ENCODE measurements at places on chromosomes 11 and 22. TPM values are rescaled to one million over a fixed set of nuclear protein-coding genes. Genes with fewer than 3 reads are reported as not detected.
A peak's percentile ranks its signal among the peaks of the same experiment; 100 is the strongest.

Gene ABTB2
- 3.7 TPM for total RNA-seq

Gene BCO2
- total RNA-seq = 72.6 TPM

DNA sequence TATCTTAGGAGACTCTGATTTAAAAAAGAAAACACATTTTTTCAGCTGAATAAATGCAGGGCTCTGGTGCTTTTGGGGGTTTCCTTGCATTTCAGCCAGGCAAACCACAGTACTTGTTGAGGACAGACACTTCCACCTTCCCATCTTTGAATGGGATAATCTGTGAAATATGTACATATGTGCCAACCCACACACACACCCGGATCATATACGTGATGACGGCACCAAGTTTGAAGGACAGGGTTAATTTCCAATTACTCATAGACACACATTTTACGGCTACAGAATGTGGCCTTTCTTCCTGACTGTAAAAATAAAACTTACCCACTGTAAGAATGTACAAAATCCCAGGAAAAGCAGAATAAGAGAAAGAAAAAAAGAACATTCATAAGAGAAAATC lies 104.4 kb downstream of the MPPED2 start:
- H3K4me3 ChIP-seq = no peak overlapping the region
- DNase-seq = no peak
- no peaks in the 10 kb centered on the region for H3K4me1 ChIP-seq

DNA sequence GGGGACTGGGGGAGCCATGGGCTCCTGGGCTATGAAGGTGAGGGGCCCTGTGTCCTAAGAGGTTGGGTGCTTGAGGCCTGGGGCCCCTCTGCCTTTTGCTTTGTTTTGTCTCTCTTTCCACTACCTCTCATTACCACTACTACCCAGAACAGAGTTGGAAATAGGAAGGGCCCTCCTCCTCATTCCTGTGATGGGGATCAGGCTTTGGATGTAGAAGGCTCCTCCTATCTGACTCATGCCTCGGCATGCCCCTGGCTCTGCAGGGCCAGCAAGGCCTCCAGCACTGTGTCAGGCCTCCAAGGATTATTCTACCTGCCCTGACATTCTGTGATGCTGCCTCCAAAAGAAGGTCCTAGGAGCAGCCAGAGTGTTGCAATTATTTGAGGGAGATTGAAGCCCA lies 766 bp downstream of the IZUMO1R start:
- no peak for DNase-seq
- H3K27ac ChIP-seq = no peak overlapping the region
- no peaks in the 10 kb centered on the region for H3K4me1 ChIP-seq

DNA sequence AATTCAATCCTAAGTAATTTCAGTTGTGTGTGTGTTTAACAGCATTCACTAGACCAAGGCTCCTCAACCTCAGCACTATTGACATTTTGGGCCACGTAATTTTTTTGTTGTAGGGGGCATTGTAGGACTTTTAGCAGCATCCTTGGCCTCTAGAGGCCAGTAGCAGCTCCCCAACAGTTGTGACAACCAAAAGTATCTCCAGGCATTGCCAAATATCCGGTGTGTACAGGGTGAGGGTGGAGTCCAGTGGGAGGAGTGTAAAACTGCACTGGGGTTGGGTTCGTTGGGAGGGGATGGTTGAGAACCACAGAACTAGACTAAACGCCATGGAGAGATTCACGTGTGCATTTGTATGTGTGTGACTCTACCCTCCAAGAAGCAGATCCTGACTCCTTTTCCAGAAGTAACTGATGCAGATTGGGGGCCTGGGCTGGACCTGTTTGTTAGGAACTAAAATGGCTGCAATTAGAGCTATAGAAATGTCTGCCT lies 5.9 kb upstream of the PHF21A start:
- H3K4me1 ChIP-seq = peaks cover 10% of the 10 kb centered on the region
- peak; percentile 50 for DNase-seq
- no peaks in the 10 kb centered on the region for H3K36me3 ChIP-seq

- no peaks in the 10 kb centered on the region for H3K27me3 ChIP-seq
- H3K4me1 ChIP-seq = no peaks in the 10 kb centered on the region
- H3K27ac ChIP-seq = no peak overlapping the region
- no peak for DNase-seq
- H3K4me3 ChIP-seq = no peak overlapping the region
Observed at GRCh38 chr11:1361882-1362281, 27.9 kb upstream of the BRSK2 start.

DNA sequence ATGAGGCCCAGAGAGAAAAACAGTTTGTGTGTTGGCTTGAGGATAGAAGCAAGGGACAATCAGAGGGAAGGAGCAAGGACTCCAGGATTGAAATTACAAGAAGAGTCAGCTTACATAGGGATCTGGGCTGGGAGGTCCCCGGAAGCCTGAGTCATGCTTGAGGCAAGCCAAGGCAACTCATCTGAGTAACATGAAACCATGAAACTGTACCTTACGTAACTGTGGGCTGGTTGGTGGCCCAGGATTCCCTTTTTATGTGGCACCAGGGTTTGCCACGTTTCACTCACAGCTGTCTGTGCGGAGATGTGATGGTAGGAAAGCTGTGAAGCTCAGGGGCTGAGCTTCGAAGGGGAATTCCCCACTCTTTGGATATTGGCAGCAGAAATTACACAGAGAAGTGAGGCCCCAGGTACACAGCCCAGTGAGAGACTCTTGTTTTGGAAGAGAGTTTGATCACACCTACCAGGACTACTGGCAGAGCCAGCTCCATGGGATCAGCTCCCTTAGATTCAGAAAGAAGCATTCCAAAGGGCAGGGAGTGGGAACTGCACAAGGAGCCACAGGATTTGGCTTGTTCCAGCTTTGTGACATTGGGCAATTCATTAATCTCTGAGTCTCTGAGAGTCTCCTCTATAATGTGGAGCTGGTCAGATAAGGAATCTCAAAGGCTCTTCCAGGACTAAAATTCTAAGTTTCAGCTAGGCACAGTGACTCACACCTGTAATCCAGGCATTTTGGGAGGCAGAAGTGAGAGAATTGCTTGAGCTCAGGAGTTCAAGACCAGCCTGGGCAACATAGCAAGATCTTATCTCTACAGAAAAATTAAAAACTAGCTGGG lies 7.8 kb downstream of the SLC5A1 start:
- H3K4me3 ChIP-seq = no peak overlapping the region
- H3K27me3 ChIP-seq = no peaks in the 10 kb centered on the region
- H3K36me3 ChIP-seq = no peaks in the 10 kb centered on the region

DNA sequence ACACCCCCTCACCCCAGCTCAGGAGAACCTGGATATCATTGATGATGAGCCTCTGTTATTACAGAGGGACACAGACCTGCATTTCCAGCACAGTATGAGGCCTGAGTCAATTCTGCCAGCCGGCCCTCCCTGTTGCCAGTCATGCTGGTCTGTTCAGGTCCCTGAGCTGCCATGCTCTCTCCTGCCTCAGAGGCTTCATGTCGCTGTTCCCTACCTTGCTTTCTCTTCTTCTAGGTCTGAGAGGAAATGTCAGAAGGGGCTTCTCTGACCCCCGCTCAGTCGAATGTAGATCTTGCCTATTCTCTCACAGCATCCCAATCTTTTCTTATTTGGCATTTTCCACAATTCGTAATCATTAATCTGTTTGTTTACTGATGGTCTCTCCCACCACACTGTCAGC lies 21.8 kb upstream of the ABCC8 start:
- no peak overlapping the region for H3K4me3 ChIP-seq
- H3K4me1 ChIP-seq = no peaks in the 10 kb centered on the region
- no peaks in the 10 kb centered on the region for H3K36me3 ChIP-seq

GRCh38 chr22:41532908-41533825 lies 11.1 kb downstream of the POLR3H start:
- H3K36me3 ChIP-seq = no peaks in the 10 kb centered on the region
- no peak overlapping the region for H3K4me3 ChIP-seq
- H3K4me1 ChIP-seq = no peaks in the 10 kb centered on the region

DNA sequence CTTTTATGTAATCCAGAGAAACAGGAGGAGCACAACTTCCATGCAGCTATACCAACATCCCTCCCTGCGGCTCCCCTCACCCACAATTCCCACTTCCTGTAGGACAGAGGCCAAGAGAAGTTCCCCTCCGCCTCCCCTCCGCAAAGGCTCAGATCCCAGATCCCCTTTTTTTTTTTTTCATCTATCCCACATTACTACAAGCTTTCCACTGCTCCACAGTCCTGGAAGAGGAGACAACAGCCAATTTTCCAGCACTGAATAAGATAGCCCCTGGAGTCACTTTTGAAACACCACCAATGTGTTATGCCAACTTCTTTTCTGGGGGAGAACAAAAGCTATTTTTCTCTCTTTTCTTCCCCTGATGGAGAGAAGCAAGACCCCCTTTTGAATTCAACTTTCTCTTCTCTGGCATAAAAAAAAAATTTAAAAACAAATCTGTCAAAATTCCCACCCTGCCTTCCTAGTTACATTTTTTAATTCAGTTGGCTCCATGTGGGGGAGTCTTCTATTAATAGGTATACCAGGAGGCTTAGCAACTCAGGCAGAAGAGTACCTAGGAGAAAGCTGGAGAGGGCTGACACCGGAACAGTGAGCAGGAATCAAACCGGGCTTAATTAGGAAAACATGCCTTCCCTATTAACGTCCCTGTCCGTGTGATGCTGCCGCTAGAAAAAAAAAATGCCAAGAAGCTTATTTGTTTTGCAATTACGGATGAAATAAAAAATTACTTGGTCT lies 543.4 kb downstream of the BUD13 start:
- H3K4me3 ChIP-seq = no peak overlapping the region
- DNase-seq = no peak
- H3K27ac ChIP-seq = no peak overlapping the region
- H3K27me3 ChIP-seq = peaks cover 4% of the 10 kb centered on the region
- H3K4me1 ChIP-seq = no peaks in the 10 kb centered on the region

GRCh38 chr11:69221086-69221485 lies 65.4 kb downstream of the SMIM38 start:
- H3K4me1 ChIP-seq = no peaks in the 10 kb centered on the region
- no peak overlapping the region for H3K27ac ChIP-seq
- DNase-seq = no peak
- H3K4me3 ChIP-seq = no peak overlapping the region
- no peaks in the 10 kb centered on the region for H3K36me3 ChIP-seq

- no peaks in the 10 kb centered on the region for H3K36me3 ChIP-seq
- peak; percentile 15 for DNase-seq
- no peak overlapping the region for H3K4me3 ChIP-seq
- H3K4me1 ChIP-seq = peaks cover 9% of the 10 kb centered on the region
Observed at GRCh38 chr11:2315395-2316168, 13.8 kb downstream of the TSPAN32 start.

DNA sequence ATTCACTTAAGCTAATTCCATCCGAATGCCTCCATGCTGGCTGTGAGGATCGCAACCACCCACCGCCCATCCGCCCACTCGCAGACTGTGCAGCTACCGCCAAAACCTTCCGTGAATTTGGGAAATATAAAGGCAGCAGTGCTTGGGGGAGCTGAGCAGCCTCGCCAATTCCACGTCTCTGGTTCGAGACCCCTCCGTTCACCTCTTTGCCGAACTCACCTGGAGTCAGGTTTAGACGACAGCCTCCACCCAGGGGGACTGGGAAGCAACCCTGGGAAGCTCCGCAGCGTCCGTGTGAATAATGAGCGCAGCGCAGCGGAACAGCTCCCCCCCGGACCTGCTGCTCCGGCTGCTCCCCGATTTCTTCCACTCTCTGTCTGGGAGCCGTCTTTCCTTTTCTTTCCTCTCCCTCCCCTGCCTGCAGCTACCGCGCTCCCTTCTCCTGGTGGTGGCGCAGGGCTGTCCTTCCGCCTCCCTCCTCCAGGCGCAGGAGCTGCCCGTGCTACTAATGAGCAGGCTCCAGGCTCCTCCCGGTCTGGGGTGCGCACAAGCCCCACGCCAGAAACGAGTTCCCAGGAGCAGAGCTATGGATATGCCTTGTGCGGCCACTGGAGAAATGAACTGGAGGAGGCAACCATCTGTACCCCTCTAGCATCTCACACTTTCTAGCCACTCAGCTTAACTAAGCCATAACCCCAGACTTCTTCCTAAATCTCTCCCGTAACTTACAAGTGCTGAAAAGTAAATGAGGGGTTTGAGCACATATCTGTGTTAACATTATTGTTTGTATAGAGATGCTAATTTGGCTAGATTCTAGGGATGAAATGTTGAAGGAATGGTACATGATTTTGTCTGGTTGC lies 107.3 kb downstream of the XKR3 start:
- no peaks in the 10 kb centered on the region for H3K36me3 ChIP-seq
- H3K4me3 ChIP-seq = no peak overlapping the region
- DNase-seq = no peak
- H3K27ac ChIP-seq = no peak overlapping the region

DNA sequence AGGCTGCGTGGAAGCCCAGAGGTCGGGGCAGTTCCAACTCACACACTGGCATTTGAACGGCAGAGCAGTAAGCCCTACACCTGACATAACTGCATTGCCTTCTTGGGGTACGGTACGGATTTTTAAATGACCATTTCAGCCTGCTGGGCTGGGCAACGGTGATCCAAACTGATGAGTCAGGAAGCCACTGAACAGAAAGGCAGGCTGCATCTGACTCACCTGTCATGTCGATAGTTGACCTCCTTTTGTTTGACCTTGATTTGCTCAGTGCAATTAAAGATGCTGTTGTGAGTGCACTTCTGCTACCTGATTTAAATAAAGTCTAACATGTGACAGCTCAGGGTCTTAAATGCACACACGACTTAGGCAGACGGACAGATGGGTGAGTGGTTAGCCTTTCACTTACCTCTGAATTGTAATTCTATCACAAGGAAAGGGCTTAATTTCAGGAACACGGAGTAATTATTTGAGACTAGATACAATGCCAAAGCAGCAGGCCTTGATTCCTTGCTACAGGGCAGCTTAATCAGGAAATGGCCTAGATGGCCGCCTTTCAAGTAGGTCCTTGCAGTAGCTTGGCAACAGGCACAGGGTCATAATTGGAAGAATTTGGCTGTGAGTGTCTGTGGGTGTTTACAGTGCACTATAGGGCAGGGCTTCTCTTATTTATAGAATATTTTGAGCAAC lies 52.2 kb downstream of the BMAL1 start:
- H3K27ac ChIP-seq = peak overlapping the region; percentile 29
- H3K36me3 ChIP-seq = no peaks in the 10 kb centered on the region
- no peaks in the 10 kb centered on the region for H3K27me3 ChIP-seq
- peaks cover 25% of the 10 kb centered on the region for H3K4me1 ChIP-seq
- peak; percentile 74 for DNase-seq

DNA sequence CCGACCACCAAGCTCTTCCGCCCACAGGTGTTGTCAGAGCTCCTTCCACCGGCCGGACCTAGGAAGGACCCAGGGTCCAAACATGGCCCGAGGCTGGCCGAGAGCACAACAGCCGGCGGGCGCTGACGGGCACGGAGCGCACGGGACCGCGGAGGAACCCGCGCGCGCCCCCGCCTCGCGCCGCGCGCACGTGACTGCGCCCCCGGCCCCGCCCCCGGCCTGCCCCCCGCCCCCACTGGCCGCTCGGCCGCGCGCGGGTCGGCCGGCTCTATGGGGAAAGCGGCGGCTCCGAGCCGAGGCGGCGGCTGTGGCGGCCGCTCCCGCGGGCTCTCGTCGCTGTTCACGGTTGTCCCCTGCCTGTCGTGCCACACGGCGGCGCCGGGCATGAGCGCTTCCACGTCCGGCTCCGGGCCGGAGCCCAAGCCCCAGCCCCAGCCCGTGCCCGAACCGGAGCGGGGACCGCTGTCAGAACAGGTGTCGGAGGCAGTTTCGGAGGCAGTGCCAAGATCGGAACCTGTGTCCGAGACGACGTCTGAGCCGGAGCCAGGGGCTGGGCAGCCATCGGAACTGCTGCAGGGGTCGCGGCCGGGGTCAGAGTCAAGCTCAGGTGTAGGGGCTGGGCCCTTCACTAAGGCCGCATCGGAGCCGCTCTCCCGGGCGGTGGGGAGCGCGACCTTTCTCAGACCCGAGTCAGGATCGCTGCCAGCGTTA lies at the start of gene OSBP2:
TSS of gene OSBP2 (plus strand) at position 235 of the 711 bp plus-strand sequence. CDS start at position 271, 36 bp downstream.
- H3K4me1 ChIP-seq = peaks cover 13% of the 10 kb centered on the region
- H3K27ac ChIP-seq = peak within 1 kb of the TSS; percentile 90
- peak within 1 kb of the TSS; percentile 81 for H3K4me3 ChIP-seq
- H3K36me3 ChIP-seq = no peaks in the 10 kb centered on the region
- DNase-seq = peak; percentile 57

GRCh38 chr11:112519751-112520150 lies 259.1 kb upstream of the PLET1 start:
- no peak overlapping the region for H3K27ac ChIP-seq
- no peaks in the 10 kb centered on the region for H3K4me1 ChIP-seq
- no peaks in the 10 kb centered on the region for H3K36me3 ChIP-seq

Measured in adrenal gland (tissue), 19 donors.